ENCODE measurements at places on chromosomes 12 and 14.

- no peak for DNase-seq
Observed at GRCh38 chr12:94025068-94025467, 123.3 kb upstream of the PLXNC1 start.

GRCh38 chr14:91681118-91681517 is 50.8 kb downstream of the CATSPERB start:
- DNase-seq = no peak

DNA sequence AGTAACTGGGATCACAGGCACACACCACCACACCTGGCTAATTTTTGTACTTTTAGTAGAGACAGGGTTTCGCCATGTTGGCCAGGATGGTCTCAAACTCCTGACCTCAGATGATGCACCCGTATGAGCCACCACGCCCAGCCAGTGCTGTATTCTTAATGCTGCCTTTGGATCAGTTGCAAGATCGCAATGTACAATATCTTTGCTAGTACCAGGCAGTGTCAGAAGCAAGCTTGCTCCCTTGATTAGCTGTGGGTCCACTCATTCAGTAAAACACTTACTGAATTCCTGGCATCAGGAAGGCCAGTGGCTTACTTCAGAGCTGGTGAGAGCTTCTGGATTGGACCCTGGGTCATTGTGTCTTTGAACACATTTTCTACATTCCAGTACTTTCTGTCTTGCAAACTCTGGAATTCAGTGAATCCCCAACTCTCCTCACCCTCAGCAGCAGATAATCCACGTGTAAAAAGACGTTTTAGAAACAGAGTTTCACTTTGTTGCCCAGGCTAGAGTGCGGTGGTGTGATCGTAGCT is 1183.7 kb downstream of the AACS start:
- no peak for DNase-seq

GRCh38 chr12:52428121-52428520 is 6.0 kb downstream of the KRT75 start:
- no peak for DNase-seq

GRCh38 chr12:109173443-109174240 is 57.3 kb downstream of the ACACB start:
- no peak for DNase-seq

DNA sequence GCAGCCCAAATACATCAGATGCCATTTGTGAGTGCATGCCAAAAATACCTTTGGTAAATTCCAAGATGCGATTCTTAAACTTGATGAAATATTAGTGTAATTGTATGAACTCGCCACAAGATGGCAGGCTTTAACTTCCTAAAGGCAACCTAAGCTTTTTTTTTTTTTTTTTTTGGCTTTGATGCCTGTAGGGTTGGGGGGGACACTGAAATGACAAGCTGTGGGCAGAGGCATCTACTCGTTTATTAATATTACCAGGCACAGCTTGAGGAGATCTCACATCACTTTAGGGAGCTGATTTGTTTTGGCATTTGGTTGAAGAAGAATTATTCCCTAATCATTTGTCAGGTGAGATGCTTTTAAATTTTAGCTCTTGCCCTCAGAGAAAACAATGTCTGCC is 126.7 kb upstream of the CCDC196 start:
- DNase-seq = no peak

DNA sequence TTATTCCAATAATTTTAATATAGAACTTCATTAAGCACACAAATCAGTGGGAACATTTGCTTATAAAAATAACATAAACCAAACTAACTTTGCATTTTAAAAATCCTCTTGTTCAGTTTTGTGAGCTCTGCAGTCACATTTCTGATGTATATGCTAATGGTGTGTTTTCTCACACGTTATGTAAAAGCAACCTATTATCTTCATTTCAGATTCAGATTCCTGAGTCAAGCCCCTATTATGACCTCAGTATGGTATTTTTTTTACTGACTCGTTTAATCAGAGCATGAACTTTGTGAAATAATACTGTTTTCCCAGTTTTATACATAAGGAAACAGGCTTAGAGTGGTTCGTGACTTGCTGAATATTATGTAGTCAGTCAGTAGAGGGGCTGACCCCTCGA is 394.0 kb downstream of the TMEM117 start:
- DNase-seq = no peak

DNA sequence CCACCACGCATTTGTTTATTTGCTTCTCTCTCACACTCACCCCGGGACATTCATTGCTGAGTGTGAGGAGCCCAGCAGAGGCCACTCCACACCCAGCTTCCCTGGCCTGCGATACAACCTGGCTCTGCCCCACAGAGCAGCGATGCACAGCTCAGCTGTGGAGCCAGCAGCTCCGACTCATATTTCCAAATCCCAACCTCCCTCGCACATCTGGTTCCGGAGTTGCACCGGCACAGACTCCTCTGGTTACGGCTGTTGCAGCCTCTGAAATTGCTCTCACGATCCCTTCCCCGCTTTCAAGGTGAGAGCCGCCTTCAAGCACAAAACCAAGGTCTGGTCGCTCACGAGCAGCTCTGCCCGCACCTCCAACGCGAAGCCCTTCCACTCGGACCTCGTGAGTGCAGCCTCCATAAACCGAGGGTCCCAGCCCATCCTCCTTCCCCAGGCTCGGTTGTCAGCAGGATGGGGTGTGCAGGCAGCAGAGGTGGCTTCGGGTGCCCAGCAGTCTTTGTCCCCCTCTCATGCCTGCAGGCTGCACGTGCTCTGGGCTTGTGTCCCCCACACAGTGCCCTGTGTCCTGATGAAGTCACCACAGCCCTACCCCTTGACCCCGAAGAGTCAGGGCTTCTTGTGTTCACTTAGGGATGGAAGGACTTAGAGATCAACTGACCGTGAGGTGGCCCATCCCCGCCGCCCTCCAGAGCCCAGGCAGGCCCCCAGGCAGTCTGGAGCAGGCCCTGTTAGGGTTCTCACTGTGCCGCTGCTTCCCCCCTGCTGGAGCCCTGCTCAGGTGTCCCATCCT is 184.3 kb downstream of the ADGRD1 start:
- DNase-seq = no peak

DNA sequence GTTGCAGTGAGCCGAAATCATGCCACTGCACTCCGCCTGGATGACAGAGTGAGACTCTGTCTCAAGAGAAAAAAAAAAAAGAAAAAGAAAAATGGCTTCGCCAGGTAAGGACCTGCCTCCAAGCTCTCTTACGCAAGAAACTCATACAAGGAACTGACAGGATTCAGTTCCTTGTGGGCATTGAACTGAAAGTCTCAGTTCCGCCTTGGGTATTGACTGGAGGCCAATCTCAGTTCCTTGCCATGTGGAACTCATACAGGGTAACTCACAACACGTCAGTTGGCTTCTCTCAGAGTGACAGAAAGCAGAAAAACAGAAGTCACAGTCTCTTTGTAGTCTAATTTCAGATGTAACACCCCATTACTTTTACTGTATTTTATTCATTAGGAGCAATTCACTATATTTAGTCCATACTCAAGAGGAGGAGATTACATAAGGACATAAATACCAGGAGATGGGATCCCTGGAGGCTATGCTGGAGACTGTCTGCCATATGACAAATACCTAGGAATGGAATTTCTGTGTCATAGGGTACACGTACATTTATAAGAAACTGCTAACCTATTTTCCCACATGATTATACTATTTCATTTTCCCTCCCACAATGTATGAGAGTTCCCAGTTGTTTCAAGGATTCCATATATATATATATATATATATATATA is 11.4 kb upstream of the NOPCHAP1 start:
- no peak for DNase-seq

All from activated CD4-positive, CD25-positive, alpha-beta regulatory T cell treated with anti-CD3 and anti-CD28 coated beads, Interleukin-2, amount 50 U/mL, for 16 hours (primary cell).